ENCODE measurements at places on chromosomes 4 and X.

- DNase-seq, result no peak
These were observed 32.2 kb upstream of the MSL3 start for GRCh38 chrX:11725631-11726442.

DNA sequence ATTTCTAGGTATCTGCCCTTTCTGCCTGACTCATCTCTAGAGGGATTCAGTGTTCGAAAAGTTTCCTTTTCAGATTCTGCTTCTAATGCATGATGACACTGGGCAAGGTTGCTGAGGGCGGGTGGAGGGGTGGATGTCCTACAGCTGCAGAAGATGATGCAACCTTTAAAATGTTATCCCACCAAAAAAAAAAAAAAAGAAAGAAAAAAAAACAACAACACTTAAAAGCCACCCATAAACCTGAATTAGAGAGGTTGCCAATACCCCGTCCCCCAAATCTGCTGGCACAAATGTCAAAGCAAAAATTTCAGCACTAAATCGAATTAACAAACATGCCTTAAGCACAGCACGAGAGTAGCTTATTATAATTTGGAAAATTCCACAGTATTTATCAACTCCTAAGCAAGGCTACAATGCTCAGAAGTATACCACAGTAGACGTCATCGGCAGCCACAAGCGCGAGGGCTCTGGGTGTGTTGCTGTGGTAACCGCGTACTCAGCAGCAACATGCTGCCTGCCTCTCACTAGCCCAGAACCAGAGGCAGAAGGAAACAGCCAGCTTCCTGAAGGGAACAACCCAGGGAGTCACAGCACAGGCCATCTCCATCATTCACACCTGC is 167.5 kb upstream of the MAP3K15 start:
- no peak for DNase-seq

DNA sequence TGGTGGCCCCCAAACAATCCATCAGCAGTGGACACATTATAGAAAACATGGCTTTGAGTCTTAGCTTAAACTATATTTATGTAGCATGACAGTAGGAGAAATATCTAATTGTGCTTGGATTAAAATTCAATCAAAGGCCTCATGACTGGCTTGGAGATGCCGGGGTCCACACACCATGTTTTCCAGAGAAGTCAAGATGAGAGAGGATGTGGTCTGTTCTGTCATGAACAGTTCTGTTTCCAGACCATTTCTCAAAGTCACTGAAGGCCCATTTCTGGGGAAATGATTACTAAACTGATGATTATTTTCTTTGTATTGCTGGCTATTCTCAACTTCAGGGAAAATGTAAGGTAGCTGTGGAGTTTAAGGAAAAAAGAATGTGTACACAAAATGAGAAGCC is 76.3 kb downstream of the C4orf51 start:
- no peak for DNase-seq

GRCh38 chr4:2248044-2248780 is 6.3 kb upstream of the HAUS3 start:
- DNase-seq, result no peak

GRCh38 chrX:131801911-131802310 is 221.2 kb upstream of the STK26 start:
- no peak for DNase-seq

- no peak for DNase-seq
These were observed 219.7 kb upstream of the TENM3 start for GRCh38 chr4:182023469-182023868.

DNA sequence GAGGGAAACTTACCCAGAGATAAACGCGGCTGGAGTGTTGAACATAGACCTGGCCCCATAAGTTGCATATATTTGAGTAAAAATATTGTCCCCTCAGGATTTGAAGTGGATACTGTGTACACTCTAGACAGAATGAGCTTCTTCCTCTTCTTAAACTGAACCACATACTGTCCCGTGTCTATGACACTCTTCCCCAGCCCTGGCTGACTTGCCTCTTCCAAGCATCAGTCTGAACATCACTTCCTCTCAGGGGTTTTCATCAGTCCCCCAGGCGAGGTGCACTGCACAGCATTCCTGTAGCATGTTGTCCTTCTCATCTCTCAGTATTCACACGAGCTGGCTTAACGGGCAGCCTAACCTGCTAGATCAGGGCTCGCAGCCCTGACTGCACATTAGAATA is 80.5 kb upstream of the TMEM150C start:
- DNase-seq, result no peak

GRCh38 chrX:41688156-41688555 is 617 bp upstream of the GPR34 start:
- no peak for DNase-seq

DNA sequence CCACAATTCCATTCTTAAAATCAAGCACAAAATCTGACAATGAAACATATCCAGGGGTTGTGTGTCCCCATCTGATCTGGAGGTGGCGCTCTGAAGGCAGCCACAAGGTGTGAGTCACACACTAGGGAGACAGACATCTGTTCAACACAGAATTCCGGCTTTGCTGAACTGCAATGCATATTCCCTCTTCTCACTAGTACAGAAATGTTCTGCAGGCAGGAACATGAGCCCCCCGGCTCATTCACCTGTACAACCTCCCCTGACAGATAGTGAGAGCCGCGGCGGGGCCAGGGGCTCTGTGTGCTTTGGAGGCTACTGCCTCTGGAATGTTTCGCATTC is 41.9 kb downstream of the WDR1 start:
- no peak for DNase-seq

- no peak for DNase-seq
These were observed 3.5 kb downstream of the FHDC1 start for GRCh38 chr4:152939621-152940020.

DNA sequence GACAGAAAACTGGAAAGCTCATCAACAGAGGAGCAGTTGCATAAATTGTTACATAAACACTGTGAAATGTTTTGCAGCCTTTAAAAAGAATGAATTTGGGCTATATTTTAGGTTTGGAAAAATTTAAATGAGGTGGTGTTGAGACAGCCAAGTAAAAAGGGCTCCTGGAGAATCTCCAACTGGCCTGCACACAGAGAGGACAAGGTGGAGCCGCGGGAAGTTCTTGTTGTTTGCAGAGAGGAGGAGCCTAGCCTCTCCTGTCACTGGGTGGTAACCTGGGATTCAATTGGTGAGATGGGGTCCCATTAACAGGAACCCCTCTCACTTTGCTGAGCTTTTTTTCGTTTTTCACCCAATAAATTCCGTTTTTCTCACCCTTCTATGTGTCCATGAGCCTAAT is 13.4 kb downstream of the GIMD1 start:
- no peak for DNase-seq

GRCh38 chr4:176479767-176480166 is 160.0 kb downstream of the SPCS3 start:
- DNase-seq, result no peak

DNA sequence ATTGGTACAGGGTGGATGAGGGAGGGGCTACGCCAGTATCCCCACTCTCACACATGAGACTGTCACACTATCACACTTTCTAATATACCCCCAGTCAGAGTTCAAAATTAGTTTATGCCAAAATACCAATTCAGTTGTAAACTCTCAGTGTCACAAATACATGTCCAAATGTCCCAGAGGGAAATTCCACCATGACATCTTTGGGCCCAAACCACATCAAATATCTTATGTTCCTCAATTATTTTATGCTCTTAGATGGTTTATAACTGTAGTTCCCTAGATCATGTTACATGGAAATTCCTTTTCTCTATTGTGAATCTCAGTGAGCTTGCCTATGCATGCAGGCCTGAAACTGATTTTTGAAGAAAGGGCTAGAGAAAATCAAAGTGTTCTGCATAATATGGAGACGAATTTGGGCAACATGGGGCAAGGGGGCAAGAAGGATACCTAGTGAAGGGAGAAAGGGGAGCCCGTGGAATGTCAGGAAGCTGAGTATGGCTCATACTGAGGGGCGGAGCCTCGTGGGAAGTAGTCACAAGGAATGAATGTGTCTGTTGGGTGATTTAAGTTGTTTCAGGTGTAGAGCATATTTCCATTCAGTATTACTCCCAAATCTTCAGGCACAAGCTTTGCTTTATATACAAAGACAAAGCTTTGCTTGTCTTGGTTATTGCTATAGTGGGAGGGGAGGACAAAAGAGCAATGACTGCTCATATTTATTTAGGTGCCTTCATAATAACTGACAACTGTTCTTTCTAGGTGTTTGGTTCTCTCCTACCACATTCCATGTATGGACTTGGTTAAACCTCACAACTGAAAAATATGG is 40.8 kb downstream of the CLNK start:
- DNase-seq, result no peak

- DNase-seq, result no peak
These were observed 113.5 kb downstream of the TSPAN5 start for GRCh38 chr4:98544818-98545414.

- DNase-seq, result no peak
These were observed 306.2 kb downstream of the CPXCR1 start for GRCh38 chrX:89053223-89053622.

- DNase-seq, result no peak
These were observed 676.7 kb upstream of the ACTRT1 start for GRCh38 chrX:128728943-128729342.

DNA sequence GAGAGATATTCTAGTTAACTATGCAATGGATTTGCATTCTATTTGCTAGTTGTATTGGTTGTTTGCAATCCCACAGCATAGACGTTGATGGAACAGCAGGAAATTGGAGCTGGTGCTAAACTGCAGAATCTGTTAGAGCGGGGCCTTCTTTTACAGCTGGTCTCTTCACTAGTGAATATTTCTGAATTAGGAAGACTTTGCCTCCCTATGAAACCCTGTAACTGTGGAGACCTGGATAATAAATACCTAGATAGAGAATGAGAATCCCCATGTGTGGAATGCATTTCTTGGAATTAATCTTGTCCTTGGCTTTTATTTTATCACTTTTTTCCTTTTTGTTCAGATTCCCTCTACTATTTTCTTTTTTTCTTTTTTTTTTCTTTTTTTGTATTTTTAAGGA is 109.7 kb downstream of the SHROOM3 start:
- DNase-seq, result no peak

DNA sequence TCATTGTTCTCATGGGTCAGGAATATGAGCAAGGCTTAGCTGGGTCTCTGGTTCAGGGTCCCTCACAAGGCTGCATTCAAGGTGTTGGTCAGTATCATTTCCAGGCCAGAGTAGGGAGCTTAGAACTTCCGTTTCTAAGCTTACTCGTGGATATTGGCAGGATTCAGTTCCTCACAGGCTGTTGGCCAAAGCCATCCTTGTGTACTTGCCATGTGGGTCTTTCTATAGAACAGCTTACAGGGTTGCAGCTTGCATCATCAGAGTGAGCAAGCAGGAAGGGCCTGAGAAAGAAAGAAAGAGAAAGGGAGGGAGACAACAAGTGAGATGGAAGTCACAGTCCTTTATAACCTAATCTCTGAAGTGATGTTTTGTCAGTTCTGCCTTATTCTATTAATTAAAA is 5.1 kb upstream of the LIMCH1 start:
- DNase-seq, result no peak

GRCh38 chr4:126130215-126130614 is 815.5 kb downstream of the FAT4 start:
- no peak for DNase-seq

- DNase-seq, result no peak
These were observed 30.8 kb downstream of the INTS12 start for GRCh38 chr4:105677709-105678108.

GRCh38 chr4:81562093-81562492 is 90.4 kb upstream of the RASGEF1B start:
- no peak for DNase-seq

GRCh38 chr4:121073672-121074381 is 1.5 kb upstream of the NDNF start:
- DNase-seq, result no peak

DNA sequence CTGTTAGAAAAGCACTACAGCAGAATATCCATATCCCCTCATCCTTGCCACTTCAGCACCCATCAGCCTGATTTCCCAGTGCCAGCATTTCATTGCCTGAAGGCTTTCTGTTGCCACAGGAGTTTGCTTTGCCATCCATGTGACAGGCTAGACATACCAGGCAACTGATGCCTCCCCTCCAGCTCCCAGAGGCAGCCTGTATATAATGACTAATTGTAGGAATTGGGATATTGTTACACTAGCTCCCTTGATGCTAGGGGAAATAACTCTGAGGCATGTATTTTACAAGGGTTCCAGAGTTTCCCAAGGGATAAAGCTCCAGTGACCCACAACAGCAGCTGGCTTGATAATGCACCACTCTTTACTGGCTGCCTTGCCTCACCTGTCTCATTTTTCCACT is 608.0 kb upstream of the FTHL17 start:
- no peak for DNase-seq

DNA sequence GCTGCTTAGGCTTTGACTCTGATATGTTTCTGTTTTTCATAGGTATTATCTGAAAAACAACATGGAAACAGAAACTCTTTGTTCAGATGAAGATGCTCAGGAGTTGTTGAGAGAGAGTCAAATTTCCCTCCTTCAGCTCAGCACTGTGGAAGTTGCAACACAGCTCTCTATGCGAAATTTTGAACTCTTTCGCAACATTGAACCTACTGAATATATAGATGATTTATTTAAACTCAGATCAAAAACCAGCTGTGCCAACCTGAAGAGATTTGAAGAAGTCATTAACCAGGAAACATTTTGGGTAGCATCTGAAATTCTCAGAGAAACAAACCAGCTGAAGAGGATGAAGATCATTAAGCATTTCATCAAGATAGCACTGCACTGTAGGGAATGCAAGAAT is 238.6 kb downstream of the RAPGEF2 start:
- no peak for DNase-seq

- DNase-seq, result no peak
These were observed 43.8 kb downstream of the SULT1B1 start for GRCh38 chr4:69716654-69717053.

GRCh38 chr4:88215351-88215750 is 56.9 kb upstream of the ABCG2 start:
- DNase-seq, result no peak

DNA sequence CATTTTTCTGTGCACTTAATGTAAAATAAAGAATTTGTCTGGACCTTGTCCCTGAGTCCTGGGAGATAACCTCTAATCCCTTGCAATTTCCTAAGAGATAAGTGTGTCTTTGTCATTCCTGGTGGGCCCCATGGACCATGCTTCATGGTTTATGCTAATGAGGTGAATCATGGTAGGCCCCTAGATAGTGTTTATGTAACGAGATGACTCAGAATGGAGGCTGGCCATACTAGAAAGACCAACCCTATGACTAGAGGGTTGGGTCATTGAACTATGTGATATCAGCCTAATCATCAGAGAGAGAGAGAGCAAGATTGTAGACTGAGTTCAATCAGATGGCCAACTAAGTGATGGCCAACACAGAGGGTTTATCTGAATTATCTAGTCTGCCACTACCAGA is 64.2 kb upstream of the NHSL2 start:
- no peak for DNase-seq

- no peak for DNase-seq
These were observed 162.3 kb downstream of the CPEB2 start for GRCh38 chr4:15164571-15164970.
